ENCODE measurements at places on chromosomes 12 and 14. TPM values are rescaled to one million over a fixed set of nuclear protein-coding genes. Genes with fewer than 3 reads are reported as not detected.
A peak's percentile ranks its signal among the peaks of the same experiment; 100 is the strongest.

CREBL2 gene
- total RNA-seq, result 12.2 TPM

DNA sequence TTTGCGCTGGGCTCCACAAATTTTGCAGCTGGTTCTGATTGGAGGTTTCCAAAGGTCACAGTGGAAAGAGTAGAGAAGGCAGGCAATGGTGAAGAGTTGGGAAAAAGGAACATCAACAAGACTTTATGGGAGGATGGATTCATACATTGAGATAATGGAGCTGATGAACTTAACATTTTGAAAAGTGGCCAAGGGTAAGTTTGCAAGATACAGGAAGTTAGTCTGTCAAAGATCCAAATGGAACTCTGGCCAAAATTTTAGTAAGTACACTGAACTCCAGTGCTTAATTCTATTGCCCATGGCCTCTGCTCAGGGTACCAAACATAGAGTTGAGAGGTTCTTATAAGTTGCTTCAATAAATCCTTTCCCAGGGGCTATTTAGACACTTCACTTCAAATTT lies 15.6 kb downstream of the CCER1 start:
- no peak for DNase-seq

DNA sequence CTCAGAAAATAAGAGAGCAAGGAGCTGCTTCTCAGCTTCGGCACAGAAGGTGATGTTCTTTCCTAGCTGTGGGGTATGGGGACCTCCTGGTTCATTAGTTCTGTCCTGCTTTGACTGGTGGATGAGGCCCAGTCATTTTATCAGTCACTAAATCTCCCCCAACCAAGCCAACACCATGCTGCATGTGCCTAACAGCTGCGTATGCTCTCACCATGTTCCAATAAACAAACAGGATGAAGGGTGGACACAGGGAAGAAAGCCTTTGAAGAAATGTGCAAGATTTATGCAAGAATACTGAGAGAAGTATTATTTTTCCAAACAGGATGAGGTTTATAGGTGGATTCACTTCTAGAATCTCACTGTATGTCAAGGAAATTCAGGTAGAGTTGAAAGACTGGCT lies 156.2 kb downstream of the TMEM132C start:
- DNase-seq, result no peak

- DNase-seq, result no peak
These were observed 5.2 kb downstream of the FMNL3 start for GRCh38 chr12:49702009-49702408.

- DNase-seq, result no peak
These were observed 116.5 kb downstream of the HMGA2 start for GRCh38 chr12:65940744-65941143.

DNA sequence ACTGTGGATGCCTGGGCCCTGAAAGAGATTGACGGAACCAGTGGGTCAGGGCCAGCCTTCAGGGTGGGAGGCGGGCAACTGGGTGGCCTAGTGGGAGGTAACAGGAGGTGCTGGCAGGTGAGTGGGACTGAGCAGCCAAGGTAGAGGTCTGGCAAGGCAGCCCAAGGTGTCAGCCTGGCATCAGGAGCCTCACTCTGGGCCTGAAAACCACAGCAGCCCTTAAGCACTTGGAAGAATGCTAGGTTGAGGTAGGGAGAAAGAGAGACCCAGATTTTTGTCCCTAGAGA lies 315.8 kb upstream of the PRICKLE1 start:
- no peak for DNase-seq

GRCh38 chr14:93045211-93045674 lies 70.5 kb downstream of the ITPK1 start:
- no peak for DNase-seq

DNA sequence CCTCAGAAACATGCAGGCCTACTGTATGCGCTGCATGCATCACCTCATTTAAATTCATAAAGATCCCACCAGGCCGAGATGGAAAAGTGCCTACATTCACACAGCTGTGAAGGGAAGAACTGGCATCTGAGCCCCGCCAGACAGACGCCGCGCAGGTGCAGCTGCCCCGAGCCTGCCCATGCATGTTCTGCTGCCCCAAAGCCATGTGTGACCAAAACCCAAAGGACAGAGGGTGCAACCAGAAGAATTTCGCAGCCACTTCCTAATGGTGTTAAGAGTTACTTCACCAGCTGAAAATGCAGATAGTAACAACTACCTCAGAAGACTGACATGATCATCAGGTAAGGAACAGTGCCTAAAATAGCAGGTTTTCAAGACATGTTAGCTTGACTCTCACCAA lies 13.5 kb upstream of the KRT8 start:
- DNase-seq, result peak; percentile 0

GRCh38 chr14:94122438-94122837 lies 7.0 kb downstream of the IFI27L2 start:
- no peak for DNase-seq

- no peak for DNase-seq
These were observed 154.1 kb upstream of the FKBP4 start for GRCh38 chr12:2640709-2641108.

- no peak for DNase-seq
These were observed 7.5 kb upstream of the CLEC4E start for GRCh38 chr12:8548192-8548591.

Data from HT-29 (cell line).